ENCODE measurements at places on chromosomes 16 and 17.

DNA sequence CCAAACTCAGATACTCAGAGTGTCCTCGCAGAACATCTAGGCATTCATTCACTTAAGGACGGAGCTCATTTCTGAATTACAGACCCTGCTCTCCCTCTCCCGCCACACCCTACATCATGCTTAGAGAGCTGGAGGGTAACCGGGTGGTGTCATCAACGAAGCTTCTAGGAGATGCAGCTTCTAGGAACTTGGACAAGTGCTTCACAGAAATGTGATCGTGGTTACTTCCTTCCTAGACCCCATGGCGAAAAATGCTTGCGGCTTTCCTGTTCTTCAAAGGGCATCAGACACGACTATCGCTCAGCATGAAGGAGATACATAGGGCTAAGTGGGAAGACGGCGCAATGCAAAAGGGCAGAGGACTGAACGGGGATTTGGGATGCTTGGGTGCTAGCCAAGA, 126.8 kb downstream of the ZFHX3 start:
- DNase-seq, result no peak

- DNase-seq, result no peak
Measured at GRCh38 chr16:66798161-66798560, 3.2 kb downstream of the TERB1 start.

DNA sequence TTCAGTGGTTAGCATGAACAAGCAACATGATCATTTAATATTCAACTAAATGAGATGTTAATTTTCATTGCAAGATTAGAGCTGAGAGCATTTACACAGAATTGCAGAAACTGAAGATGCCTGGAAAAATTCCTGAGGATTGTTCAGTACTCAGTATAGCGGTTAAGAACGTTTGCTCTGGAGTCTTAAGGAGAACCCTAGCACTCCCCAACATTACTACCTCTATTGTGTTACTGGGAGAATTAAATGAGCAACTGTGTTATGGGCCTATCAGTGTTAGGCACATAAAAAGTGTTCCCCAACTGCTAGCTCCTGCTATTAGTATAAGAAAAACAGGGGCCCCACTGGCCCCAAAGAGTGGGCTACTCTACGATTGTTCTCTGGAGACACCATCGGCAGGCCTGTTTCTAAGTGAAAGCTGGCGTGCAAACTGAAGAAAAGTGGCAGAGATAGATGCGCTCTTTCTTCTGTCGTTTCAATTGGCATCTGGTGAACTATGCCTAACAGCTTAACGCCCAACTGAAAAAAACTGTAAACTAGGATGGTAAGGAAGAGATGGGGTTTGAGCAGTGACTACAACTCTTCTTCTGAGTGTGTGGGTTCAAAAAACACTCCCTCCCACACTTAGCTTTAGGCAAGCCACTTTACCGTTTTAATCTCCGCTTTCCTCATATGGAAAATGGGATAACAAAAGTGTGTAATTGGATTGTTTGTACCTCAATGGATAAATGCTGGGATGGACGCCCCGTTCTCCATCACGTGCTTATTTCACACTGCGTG, 1.3 kb downstream of the CDR2 start:
- DNase-seq, result no peak

DNA sequence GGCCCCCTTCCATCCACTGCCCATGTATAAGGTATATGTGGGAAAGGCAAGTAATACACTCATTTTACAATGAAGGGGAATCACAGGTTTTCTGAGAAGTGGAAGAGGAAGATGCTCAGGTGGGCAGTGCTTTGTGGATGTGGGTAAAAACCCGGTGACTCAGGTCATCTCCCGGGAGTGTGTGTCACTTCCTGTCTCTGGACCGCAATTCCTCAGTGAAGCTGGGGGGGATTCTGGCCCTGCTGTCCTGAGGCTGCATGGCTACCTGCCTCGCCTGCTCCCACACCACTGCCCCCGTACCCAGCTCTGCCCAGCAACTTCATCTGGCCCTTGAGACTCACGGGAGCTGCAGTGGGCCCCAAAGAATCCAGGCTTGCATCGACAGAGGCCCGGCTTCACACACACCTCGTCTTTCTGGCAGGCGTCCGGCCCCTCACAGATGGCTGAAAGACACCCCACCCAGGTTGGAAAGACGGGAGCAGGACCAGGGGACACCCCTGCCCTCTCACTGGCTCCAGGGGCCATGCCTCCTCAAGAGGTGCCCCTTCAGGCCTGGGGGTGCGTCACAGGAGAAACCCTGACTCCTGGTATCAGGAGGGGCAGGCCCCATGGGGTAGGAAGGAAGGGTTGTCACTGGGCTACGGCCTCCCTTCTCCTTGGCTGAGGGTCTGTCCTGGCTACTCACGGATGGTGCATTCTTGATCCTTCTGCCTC, 882 bp downstream of the SCARF1 start:
- DNase-seq, result no peak

DNA sequence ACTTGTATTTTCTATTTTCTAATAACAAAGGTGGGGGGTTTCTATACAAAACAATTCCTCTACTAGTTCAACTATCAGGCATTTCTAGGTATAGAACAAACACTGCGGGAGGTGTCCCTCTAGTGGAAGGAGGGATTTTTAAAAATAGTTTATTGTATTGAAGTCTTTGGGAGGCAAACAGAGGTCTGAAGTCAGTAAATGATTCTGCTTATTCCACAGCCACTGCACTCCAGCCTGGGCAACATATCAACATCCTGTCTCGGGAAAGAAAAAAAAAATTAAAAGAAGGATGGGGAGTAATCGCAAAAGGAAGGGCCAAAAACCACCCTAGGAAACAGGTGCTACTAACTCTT, 648 bp upstream of the ERCC4 start:
- DNase-seq, result no peak

- DNase-seq, result no peak
Measured at GRCh38 chr16:65782611-65783600, 583.6 kb upstream of the CDH5 start.

GRCh38 chr17:38343608-38344419, at the start of gene GPR179:
Gene GPR179, minus strand, starts transcription at chr17:38343956. Its CDS starts 167 bp downstream, at chr17:38343789.
- DNase-seq, result no peak

DNA sequence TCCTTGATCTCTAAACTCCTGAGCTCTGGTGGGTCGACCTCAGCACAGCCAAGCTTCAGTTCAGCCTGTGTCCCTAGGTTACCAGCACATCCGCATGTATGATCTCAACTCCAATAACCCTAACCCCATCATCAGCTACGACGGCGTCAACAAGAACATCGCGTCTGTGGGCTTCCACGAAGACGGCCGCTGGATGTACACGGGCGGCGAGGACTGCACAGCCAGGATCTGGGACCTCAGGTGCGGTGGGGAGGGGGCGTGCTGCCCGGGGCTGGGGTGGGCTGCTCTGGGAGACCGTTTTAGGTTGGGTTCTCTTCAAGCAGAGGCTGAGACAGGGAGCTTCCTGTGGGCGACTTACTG, 1.1 kb downstream of the MLST8 start:
- no peak for DNase-seq

- no peak for DNase-seq
Measured at GRCh38 chr16:77409311-77409710, 25.5 kb downstream of the ADAMTS18 start.

DNA sequence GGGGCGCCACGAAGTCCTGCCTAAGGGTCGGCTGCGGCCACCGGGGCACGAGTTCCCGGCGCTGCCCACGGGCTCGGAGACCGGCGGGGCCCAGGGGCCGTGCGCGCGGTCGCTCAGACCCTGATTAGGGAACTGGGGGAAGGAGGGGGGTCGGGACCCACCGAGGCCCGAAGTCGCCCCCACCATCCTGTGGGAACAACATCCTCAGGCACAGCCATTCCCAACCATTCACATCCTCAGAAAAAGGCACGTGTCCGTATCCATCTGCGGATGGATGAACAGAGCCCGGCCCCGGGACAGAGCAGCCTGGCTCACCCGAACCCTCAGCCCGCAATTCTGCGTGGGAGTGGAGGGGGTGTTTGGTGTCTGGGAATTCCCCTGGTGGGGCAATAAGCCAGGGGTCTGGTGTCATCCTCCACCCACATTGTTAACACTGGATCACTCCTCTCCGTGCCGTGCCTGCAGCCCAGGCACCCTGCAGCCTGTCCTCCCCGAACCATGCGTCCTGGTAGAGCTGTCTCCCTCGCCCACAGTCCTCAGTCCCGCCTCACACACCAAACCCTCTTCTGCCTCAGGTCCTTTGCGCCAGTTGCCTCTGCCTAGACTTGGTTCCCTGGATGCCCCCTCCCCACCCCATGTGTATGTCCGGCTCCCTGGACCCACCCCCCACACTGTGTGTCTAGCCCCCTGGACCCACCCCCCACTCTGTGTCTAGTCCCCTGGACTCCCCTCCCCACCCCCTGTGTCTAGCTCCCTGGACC, 789 bp upstream of the CCDC57 start:
- no peak for DNase-seq

- peak; percentile 86 for DNase-seq
Measured at GRCh38 chr16:20348365-20349185, 3.9 kb downstream of the UMOD start.

- DNase-seq, result no peak
Measured at GRCh38 chr17:48770954-48771353, 42.4 kb upstream of the HOXB13 start.

DNA sequence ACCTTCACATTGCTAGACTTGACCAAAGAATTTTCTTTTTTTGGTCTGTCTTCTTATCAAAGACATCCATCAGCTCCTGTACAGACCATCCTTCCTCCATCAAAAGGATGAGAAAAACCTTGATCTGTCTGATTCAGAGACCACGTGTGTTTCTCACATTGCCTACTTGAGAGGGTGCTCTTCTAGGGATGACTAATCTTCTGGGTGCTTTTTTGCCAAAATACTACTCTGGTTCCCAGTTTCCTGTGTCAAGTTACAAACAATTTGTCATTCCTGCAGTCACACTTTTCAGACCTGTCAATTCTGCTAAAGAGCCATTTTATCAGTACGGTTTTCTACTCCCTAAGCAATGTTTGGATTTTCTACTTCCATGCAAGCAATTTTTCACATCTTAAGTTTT, 492.2 kb downstream of the CDH11 start:
- no peak for DNase-seq

DNA sequence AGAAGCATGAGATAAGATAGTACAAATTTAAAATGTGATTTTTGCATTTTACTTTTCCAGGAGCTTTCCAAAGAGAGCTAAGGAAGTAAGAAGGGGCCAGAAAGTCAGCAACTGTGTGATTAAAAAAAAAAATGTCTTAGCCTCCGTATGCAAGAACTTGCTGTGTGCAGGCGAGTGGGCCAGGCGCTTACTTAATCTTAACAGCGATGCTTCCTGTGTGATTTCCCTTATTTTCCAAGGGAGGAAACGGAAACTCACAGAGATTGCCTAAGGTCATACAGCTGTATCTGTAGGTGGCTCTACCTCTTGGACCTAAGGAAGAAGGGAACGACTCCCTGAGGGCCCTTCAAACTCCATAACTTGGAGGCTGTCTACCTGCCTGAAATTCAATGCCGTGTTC, 11.1 kb downstream of the HS3ST3B1 start:
- no peak for DNase-seq

Data from WTC11 (cell line).